ENCODE measurements at places on chromosomes 16 and 17.

- no peak for DNase-seq
Observed at GRCh38 chr16:58127033-58127556, 2.1 kb downstream of the CFAP20 start.

DNA sequence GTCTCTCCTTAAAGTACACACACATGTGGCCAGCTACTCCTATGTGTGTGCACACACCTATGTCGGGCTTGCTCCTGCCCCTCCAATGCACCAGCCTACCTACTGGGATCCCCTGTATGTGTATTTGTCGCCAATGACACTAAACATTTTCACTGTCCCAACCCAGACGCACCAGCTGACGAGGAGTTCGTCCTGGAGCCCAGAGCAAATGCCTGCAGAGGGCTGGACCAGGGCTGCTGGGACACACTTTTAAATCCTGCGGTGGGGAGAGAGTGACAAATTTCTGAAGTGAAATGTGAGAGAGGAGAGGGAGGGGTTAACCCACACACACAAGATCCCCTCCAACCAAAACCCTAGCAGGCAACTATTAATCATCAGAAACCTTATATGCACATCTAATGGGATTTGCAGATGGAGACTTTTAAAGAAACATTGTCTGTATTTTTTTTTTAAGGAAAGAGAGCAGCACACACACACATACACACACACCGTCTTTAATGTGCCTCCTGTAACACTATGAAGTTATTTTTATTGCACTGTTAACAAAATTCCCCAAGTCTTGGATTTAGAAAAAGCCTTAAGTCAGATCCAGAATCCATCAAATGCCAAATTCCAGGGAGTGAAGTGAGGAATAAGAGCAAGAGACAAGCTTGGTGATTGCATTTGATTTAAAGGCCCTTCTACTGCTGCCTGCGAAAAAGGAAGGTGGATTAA lies at the start of gene MEOX1:
MEOX1 (minus strand) TSS at position 224 of the 714 bp plus-strand sequence. CDS start 388 bp downstream, outside the sequence.
- peak; percentile 40 for DNase-seq

DNA sequence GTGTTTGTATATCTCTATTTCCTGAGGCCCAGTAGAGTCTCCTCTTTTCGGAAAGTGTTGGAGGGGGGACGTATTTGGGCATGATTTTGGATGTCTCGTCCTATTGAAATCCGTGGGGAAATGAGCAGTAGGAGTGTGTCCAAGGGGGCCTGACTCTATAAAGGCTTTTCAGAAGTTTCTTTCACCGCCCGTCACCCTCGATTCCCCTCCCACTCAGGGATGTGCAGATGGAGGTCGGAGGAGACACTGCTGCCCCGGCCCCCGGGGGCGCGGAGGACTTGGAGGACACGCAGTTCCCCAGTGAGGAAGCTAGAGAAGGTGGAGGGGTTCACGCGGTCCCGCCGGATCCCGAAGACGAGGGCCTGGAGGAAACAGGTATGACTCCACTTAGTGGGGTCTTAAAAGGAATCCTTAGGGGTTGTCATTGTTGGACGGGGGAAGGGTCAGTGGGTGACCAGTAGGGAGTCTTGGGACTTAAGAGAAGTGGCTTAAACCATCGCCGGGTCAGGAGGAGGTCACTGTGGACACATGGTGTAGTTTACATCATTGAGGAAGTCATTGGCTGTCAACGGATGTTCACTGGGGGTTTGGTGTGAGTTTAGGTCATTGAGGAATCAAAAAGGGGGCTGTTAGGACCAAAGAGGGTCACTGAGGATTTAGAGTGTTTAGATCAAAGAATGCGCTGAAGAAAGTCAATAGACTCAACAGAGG lies 424 bp downstream of the MON1B start:
- peak; percentile 23 for DNase-seq

- no peak for DNase-seq
Observed at GRCh38 chr16:86892509-86892908, 314.2 kb downstream of the FOXL1 start.

GRCh38 chr17:50564916-50565315 lies 4.4 kb downstream of the CACNA1G start:
- no peak for DNase-seq

GRCh38 chr16:69219279-69219678 lies 32.3 kb downstream of the SNTB2 start:
- no peak for DNase-seq

GRCh38 chr17:70661342-70662222 lies 492.2 kb downstream of the KCNJ2 start:
- DNase-seq: no peak

DNA sequence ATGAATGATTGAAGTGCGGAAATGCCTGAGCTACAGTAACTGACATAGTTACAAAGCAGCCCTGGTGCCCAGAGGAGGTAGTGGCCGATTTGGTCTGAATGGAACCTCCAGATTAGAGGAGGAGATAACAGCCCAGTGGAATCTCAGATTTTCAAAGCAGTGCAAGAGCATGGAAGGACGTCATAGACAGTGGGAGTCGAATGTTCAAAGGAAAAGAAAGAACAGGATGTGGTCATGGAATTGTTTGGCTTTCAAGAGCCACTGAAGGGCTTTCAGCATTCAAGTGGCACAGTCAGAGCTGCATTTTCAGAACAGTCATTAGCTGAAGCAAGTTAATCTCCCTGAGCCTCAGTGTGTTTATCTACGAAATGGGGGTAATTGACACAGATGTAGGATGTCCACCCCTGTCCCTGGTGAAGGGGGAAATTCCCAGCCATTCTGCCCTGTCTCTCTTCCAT lies 104.6 kb upstream of the CACNG3 start:
- DNase-seq: peak; percentile 8

- no peak for DNase-seq
Observed at GRCh38 chr16:30947859-30948666, 805 bp upstream of the ORAI3 start.

GRCh38 chr16:86895606-86896005 lies 317.3 kb downstream of the FOXL1 start:
- DNase-seq: no peak

- no peak for DNase-seq
Observed at GRCh38 chr16:11133344-11133943, 122.6 kb downstream of the SOCS1 start.

- DNase-seq: no peak
Observed at GRCh38 chr17:41919165-41919817, 540 bp upstream of the ACLY start.

GRCh38 chr16:75053791-75054555 lies 55.1 kb downstream of the ZNRF1 start:
- no peak for DNase-seq

DNA sequence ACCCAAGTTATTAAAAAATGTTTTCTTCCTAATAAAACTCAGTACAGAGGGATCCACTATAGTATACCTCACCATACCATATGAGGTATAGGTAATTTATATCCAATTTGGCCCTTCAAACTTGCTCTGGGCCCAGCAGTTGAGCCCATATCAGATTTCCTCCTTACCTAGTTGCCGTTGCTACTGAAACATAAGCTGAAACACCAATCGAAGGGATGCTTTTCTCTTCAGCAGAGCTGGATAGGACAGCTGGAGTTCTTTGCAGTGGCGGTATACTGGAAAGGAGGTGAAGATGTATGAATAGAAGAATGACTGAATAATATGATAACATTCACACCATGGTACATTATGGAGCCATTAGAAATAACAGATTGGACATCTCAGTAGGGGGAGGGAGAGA lies 42.7 kb downstream of the TNRC6C start:
- DNase-seq: no peak
